ENCODE measurements at places on chromosomes 6 and 20. TPM values are rescaled to one million over a fixed set of nuclear protein-coding genes. Genes with fewer than 3 reads are reported as not detected.

Gene MYL9
- 3.2 TPM for total RNA-seq

Gene STX11
- total RNA-seq, result 0.08 TPM

Gene ELOVL4
- 5.1 TPM for total RNA-seq

Gene SLPI
- total RNA-seq, result not detected

Gene COL21A1
- 0.13 TPM for total RNA-seq
